ENCODE measurements at places on chromosomes 3 and 15.

DNA sequence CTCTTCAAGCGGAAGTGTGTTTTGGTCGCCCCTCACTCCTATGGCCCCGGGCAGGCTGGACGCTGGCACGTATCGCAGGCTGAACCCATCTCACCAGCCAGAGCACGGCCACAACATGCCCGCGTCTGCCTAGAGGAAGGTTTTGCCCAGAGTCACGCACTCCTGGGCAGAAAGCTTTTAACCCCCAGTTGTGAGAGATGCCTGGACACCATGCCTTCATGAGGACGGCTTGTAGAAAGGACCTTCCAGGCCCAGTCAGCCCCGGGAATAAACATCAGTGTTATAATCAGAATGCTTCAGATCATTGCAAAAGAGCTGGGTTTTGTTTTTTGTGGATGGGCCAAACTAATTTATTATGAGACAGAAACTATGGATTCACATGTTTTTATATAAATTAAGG, 16.5 kb downstream of the CYFIP1 start:
- no peak for DNase-seq

- DNase-seq: no peak
Measured at GRCh38 chr3:567488-568185, 371.1 kb downstream of the CHL1 start.

GRCh38 chr3:85342915-85343314, 384.1 kb downstream of the CADM2 start:
- peak; percentile 11 for DNase-seq

DNA sequence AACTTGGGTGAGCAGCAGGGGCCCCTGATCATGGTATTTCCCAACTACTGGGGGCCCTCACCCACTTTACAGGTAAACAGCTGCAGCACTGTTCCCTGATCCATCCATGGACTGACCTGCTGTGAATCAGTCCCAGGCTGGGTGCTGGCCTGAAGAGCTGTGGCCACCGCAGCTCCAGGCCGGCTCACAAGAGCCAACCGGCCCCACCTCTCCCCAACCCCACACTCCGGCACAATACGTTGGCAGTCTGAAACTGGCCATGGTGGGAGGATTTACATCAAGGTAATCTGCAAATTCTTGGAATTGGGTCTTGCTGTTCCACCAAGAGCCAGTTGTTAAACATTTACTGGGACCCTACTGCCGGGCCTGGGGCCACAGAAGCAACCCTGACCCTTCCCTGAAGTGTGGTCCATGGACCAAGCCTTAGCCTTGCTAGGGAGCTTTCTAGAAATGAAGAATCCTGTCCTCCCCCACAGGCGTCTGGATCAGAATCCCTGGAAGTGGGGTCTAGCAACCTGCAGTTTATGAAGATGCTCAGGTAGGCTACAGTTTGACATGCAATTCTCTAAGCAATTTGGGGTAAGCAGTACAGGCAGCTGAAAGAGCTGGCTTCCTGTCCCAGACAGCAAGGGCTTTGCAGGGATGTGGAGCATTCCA, 3.7 kb downstream of the SLC6A20 start:
- DNase-seq: no peak

DNA sequence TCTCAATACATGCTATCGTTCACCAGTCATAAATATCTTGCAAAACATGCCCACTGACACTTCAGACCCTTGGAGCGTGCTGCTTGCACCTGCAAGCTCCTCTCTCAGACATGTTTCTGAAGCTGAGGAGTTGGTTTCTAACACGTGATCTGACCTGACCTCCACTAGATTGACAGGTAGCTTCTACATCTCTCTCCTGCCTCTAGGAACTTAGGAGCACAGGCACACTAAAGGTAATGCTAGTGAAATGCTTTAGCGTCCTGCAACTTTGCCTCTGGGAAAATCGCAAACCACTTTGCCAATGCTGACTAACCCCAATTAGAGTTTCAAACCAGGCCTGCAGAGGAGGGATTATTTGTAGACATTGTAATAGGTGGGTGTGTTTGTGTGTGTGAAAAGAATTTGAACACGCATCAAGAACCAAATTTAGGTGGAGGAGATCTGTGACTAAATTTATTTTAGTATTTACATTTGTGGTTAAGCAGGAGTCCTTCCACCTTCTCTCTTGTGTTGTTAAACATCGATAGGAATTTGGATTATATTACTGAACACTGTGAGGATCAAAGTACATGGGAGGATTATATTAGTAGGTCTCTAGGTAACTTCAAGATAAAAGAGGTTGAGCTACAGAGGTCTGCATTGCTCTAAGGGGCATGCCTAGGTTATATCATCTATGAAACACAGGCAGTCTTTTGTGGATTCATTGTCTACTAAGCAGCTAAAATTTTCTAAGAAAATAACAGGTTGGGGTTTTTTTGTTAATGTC, 86.7 kb upstream of the ZBED2 start:
- DNase-seq: no peak

- DNase-seq: peak; percentile 51
Measured at GRCh38 chr3:188656196-188656982, 502.4 kb downstream of the LPP start.

DNA sequence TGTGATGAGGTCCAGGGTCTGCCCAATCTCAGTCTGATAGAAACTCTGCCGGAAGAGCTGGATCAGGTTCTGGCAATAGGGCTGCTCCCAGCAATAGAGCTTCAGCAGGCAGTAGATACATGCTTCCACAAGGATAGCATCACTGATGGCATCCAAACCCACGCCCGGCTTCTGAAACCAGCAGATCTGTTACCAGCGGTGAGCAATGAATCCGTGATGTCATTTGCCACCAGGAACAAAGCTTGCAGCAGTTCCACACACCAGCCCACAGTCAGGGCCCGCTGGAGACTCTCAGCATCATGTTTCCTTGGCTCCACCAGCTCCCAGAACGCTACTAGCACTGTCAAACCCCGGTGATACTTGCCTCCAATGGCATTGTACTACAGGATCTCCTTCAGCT, 19.3 kb upstream of the TTBK2 start:
- DNase-seq: no peak

GRCh38 chr3:86995537-86995936, 4.6 kb upstream of the VGLL3 start:
- no peak for DNase-seq

GRCh38 chr3:158713094-158713499, 19.2 kb downstream of the RARRES1 start:
- peak; percentile 91 for DNase-seq

DNA sequence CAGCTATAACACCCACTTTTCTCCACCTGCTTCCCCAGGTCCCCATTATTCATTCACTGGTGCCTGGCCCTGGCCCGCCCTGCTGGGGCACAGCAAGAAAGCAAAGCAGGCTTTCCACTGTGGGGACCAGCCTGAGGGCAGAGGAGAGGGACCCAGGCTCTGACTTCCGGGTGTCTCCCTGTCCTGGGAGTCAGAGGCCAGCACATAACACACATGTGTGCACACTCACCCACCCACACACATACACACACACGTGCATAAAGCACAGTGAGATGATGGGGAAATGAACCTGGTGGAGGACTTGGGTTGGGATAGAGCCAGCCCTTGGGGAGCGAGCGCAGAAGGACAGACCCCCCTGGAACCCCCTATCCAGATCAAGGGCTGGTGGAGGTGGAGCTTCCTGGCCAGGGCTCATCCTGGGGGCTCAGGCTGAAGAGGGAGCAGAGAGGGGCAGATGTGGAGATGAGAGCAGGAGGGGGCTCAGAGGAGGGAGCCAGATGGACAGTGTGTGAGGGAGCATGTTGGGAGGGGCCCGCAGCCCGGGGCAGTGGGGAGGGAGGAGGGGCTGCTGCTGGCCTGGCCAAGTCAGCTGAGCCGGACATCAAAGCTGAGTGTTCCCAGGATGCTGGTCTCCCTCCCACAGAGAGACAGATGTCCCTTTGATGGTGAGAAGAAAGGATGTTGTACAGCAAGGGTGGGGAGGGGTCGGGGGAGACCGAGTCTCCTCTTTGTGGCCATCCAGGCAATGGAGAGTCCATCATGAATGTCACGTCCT, 78.2 kb downstream of the LINGO1 start:
- no peak for DNase-seq

DNA sequence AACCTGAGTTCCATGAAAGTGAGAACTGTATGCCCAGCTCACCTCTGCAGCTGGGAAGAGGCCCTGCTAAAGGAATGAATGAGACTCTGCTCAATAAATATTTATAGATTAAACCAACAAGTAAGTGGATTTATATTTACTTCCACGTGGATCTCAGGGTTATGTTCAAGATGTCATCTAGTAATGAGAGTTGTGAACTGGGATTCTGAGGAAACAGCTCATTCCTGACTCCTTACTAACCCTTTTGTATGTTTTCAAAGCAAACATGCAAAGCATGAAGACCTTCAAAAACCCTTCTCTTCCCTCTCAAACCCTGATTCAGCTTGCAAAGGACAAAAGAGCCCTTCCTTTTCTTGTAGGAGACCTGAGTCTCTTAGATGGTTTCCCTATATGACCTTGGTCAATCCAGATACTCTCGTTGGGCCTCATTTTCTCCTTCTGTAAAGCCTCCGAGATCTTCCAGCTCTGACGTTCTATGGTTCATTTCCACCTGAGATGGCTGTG, 53.4 kb downstream of the LSM3 start:
- DNase-seq: no peak

DNA sequence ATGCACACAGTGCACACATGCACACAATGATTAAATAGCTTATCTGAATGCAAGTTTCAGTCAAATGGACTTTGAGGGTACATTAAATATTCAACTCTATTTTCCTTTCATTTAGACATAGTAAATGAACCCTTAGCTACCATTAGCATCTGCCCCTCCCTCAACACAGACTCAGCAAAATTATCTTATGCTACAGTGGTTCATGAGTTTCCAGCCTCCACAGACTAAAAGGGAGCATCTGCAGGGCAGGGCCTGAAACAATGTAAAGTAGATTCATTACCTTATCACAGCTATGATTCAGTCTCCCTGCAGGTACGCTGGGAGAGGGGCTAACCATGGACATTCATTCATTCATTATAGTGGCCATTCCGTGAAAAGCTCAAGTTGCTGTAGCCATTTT, 329.1 kb downstream of the VGLL3 start:
- DNase-seq: no peak

- DNase-seq: no peak
Measured at GRCh38 chr15:27973886-27974285, 125.2 kb downstream of the OCA2 start.

DNA sequence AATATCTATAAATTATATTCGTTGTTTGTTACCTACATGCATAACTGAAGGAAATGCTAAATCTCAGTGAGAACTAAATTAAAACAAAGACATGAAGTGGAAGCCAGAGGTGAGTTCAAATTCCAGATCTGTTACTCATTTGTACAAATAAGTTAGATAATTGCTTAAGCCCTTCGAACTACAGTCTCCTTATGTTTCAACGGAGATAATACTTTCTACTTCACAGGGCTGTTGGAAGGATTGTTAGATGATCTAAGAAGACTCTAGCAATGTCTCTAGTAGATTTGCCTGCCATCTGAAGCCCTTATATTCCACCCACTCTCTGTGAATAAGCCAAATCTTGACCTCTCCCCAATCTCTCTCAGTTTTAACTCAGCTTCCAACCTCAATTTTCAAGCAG, 125.8 kb downstream of the P2RY1 start:
- DNase-seq: peak; percentile 16

DNA sequence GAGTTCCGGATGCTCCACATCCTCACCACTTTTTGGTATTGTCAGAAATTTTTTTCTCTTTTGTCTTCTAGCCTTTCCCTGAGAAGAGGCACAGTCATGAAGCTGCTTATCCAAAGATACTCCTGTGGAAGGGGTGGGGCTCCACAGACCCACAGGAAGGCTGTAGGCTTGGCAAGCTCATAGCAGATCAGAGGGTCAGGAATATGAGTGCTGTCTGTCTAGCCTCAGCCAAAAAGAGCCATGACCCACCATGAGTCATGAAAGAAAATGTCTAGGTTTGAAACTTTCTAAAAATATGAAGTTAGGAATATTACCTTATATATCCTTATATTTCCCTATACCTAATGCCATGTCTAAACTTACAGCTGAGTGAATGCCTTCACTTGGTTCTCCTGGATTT, 118.2 kb upstream of the THBS1 start:
- DNase-seq: no peak

- DNase-seq: no peak
Measured at GRCh38 chr3:178558637-178559036, 22.4 kb downstream of the KCNMB2 start.

DNA sequence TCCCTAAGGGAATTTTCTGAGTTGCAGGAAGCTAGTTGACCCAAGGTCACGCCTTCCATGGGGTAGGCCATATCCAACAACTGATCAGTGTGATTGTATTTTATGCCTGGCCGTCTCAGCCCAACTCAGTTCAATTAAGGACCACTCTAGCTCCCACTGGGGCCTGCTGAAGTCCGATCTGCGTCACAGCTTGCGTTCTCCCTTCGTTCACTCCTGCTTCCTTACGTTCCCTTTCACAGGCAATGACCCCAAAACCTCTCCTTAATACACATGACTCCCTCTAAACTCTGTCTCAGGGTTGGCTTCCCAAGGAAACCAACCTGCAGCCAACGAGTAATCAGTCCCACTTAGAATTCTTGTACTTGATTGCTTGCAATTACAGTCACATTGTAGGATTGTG, 428.0 kb downstream of the RBMS3 start:
- no peak for DNase-seq

Measured in COLO829 (cell line).